H9 (cell line): ENCODE measurements at places on chromosomes 7 and 10.

DNA sequence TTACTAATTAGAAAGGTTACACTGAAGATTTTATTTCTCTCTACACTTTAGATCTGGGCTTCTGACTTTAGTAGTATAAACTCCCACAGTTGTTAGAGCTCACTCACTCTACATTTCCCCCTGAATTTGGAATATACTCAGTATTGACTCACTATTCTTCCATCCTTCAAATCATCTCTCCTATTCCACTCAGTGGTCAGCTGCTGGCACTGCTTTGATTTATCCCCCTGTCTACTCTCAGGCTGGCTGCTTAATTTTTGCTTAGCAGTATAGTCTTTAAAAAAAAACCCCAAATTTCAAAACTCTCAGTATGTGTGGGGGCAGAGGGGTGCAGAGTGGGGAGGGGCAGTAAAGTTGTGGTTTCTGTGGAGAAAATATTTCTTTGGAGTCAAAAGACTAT, 68.9 kb downstream of the CDK6 start:
- H3K27me3 ChIP-seq: no peaks in the 10 kb centered on the region
- H3K4me1 ChIP-seq: peaks cover 16% of the 10 kb centered on the region
- no peak for DNase-seq
- peaks cover 9% of the 10 kb centered on the region; the same call in 1 of the 2 replicates for H3K36me3 ChIP-seq

GRCh38 chr10:29628311-29628710, 6.5 kb downstream of the SVIL start:
- no peak overlapping the region for H3K4me3 ChIP-seq
- no peak overlapping the region for H3K27ac ChIP-seq
- peaks cover 2% of the 10 kb centered on the region; the same call in 1 of the 2 replicates for H3K4me1 ChIP-seq
- H3K36me3 ChIP-seq: no peaks in the 10 kb centered on the region

- H3K36me3 ChIP-seq: no peaks in the 10 kb centered on the region; the same call in 2 of the 3 replicates
- DNase-seq: no peak
- no peak overlapping the region for H3K4me3 ChIP-seq
- peaks cover 2% of the 10 kb centered on the region; the same call in 1 of the 2 replicates for H3K4me1 ChIP-seq
- H3K27me3 ChIP-seq: no peaks in the 10 kb centered on the region
Observed at GRCh38 chr10:84534168-84534567, 205.8 kb downstream of the CCSER2 start.

DNA sequence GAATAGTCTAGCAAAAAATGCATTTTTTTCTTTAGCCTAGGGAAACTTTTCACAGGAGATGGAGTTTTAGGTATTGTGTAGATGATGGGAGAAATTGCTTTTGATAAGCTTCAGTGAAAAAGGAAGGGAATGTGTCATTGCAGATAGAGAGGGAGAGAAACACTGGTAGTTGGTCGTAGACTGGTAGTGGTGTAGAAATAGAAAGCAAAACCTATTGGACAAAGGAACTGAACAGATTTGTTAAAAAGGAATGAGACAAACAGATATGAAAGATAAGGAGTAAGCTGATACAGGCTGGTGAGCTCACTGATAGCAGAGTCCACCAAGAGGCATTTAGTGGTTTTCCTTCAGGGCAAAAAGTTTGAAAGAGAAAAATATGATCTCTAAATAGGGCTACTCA, 94.3 kb downstream of the ZEB1 start:
- no peak overlapping the region for H3K27ac ChIP-seq
- H3K27me3 ChIP-seq: no peaks in the 10 kb centered on the region
- H3K36me3 ChIP-seq: no peaks in the 10 kb centered on the region
- H3K4me1 ChIP-seq: no peaks in the 10 kb centered on the region

GRCh38 chr10:5932345-5932744, 42.3 kb downstream of the FBH1 start:
- H3K4me3 ChIP-seq: no peak overlapping the region
- H3K36me3 ChIP-seq: peaks cover 73% of the 10 kb centered on the region
- no peak for DNase-seq
- H3K27me3 ChIP-seq: no peaks in the 10 kb centered on the region

DNA sequence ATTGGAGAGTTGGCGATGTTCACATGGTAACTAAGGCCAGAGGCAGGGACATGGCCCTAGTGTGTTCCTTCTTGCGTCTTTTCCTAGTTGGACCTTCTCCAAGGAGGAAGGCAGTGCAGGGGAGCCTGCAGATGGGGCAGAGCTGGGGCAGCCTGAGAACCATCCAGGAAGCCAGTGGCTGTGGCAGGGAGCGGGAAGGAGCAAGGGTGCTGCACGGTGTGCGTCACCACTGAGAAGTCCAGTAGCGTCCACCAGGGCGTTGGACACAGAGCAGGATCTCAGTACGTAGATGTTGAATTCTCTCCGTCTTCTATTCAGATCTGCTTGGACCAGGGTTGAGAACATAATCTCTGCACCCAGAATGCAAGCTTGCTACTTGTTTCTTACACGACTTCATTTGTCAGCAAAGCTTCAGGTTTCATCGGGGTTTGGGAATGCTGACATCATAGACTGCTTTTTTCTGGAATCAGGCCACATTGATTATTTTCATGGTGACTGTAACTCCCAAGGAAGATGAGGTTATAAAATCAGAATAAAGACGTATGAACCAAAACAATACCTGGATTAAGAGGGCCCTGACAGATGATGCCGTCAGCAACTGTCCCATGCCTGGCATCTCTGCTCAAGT, 130.3 kb downstream of the HECW1 start:
- no peak for DNase-seq
- no peaks in the 10 kb centered on the region for H3K36me3 ChIP-seq
- no peak overlapping the region for H3K27ac ChIP-seq
- H3K4me3 ChIP-seq: no peak overlapping the region
- no peaks in the 10 kb centered on the region for H3K27me3 ChIP-seq

GRCh38 chr10:119410361-119411116, 132.0 kb downstream of the RGS10 start:
- DNase-seq: no peak
- H3K4me1 ChIP-seq: no peaks in the 10 kb centered on the region
- H3K27ac ChIP-seq: no peak overlapping the region
- no peaks in the 10 kb centered on the region for H3K27me3 ChIP-seq

DNA sequence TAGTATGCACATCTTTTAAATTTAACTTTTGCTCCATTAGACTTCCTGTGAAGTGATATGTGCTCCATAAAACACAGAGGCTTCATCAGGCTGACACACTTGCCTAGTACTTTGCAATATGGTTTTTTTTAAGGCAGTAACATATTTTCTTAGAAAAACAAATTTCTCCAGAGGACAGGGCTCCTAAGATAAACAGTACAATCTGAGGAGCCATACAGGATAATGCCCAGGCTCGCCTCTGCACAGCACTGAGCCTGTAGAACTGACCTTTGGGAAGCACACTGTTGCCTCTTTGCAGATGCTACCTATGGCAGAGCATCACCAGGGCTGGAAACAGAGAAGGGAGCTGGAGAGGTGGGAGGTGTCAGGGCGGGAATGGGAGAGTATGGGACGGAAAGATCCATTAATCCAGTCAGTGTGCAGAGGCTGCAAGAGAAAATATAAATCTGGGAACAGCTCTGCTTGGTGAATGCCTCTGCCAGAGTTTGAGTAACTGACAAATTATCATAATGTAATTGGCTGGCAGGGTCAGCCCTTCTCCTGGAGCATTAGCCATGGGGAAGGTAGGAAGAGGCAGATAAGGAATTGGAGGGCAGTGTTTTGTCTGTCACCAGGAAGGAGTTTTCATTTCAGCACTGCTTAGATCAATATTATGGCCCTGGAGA, 132.3 kb downstream of the CREB5 start:
- no peak overlapping the region for H3K4me3 ChIP-seq
- H3K36me3 ChIP-seq: peaks cover 18% of the 10 kb centered on the region
- DNase-seq: no peak
- no peaks in the 10 kb centered on the region for H3K27me3 ChIP-seq
- no peak overlapping the region for H3K27ac ChIP-seq

GRCh38 chr10:98414932-98415730, at the start of gene PYROXD2:
Gene PYROXD2, minus strand, starts transcription at chr10:98415182. Its CDS starts 47 bp downstream, at chr10:98415135.
- H3K36me3 ChIP-seq: peaks cover 4% of the 10 kb centered on the region; the same call in 1 of the 2 replicates
- H3K27ac ChIP-seq: no peak within 1 kb of the TSS
- DNase-seq: peak; percentile 94

DNA sequence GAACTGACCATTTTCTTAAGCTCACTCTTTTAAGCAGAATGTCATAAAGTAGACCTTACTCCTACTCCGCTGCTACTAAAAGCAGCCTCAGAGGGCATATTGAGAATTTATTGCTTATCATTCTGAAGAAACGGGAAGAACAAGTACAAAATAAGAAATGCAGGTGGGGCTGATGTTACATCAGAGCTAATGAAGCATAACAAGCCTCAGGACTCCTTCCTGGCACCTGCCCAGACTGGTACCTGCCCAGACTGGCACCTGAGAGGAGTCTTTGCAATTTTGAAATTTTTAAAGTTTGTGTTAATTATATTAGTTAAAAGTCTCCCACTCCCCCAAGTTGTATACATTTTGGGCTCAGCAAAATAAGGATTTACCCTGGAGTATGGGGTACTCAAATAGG, 162.4 kb downstream of the SEMA3E start:
- DNase-seq: no peak
- no peak overlapping the region for H3K4me3 ChIP-seq
- H3K27ac ChIP-seq: no peak overlapping the region

DNA sequence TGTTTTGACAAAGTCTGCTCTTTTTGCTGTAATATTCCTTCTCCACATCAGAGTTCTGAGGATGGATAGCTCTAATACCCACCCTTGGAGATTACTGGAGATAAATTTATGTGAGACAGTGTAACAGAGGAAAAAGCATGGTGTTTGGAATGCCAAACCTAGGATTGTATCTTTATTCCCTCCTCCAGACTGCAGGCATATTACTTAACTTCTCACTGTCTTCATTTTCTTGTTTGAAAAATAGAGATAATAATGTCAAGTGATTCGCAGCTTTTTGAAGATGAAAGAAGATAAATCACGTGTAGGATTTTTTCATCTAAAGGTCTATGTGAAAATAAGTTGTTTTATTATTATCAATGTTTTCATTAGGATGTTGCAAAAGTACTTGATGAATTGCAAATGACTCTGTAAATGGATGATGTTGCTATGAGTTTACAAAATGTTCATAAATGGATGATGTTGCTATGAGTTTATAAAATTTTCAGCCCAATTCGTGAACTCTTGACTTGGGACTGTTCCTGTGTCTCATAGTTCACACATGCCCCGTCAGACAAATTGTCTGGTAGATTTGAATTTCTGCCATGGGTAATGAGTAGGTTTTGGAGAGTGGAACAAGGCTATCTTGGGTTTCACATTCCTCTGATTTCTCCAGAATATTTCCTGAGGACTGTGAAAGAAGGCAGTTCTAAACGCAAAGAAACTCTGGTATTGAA, 113.1 kb upstream of the IGFBP3 start:
- H3K4me1 ChIP-seq: no peaks in the 10 kb centered on the region
- no peak overlapping the region for H3K27ac ChIP-seq
- peaks cover 13% of the 10 kb centered on the region for H3K36me3 ChIP-seq

- H3K4me1 ChIP-seq: peaks cover 12% of the 10 kb centered on the region; the same call in 1 of the 2 replicates
- DNase-seq: no peak
- no peak overlapping the region for H3K4me3 ChIP-seq
- no peaks in the 10 kb centered on the region; the same call in 1 of the 3 replicates for H3K36me3 ChIP-seq
- no peak overlapping the region for H3K27ac ChIP-seq
- H3K27me3 ChIP-seq: no peaks in the 10 kb centered on the region
Observed at GRCh38 chr7:92808635-92809034, 27.7 kb downstream of the CDK6 start.
